Mesothelial cell of epicardium (in vitro differentiated cells): ENCODE measurements at places on chromosomes 16 and 17. TPM values are rescaled to one million over a fixed set of nuclear protein-coding genes. Genes with fewer than 3 reads are reported as not detected.

The PRR15L gene
- total RNA-seq = 3.4 to 3.6 TPM (median 3.4 TPM) in 3 replicates

The MT4 gene
- not detected in 3 replicates for total RNA-seq

The SLFN12 gene
- total RNA-seq = 18.4 to 19.5 TPM (median 18.8 TPM) in 3 replicates

DNA sequence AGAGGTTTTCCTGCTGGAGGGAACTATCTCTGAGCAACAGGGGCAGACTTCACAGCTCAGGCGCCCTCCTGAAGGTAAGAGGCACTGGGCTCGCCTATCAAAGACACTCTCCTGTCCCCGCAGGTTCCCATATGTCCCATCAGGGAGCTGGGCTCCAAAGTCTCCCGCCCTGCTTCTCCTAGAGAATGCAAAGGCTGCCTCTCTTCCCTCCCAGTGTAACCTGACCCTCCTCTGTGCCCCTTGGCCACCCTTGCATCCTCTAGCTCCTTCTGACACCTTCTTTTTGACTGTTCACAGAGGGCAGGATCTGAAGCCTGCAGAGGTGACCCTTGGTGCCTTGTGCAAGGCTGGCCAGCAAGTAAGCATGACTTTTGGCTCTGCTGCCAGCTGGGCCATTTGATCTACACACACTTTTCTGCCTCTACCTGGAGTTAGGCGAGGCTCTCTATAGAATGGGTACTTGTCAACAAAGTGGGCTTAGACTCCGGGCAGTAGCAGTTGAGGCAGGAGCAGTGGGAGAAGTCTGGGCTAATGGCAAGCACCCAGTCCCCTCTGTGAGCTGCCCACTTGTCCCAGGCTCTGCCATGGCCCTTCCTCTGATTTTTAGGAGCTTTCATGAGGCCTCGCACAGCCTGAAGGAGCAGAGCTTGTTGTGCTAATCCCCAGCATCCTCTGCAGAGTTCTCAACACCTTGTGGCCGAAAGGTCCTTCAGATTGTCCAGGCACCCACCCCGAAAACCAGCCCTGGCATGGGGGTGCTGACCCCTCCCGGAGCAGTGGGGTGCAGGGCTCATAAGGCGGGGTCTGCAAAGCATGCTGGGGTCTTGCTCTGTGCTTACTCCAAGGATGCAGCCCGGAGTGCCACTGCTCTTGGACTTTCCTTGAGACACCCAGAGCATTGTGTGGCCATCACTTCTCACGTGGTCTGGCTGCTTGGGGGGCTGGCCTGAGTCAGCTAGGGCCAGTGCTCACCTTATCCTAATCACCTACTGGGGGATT lies 122.9 kb downstream of the METRNL start:
- DNase-seq = no peak

DNA sequence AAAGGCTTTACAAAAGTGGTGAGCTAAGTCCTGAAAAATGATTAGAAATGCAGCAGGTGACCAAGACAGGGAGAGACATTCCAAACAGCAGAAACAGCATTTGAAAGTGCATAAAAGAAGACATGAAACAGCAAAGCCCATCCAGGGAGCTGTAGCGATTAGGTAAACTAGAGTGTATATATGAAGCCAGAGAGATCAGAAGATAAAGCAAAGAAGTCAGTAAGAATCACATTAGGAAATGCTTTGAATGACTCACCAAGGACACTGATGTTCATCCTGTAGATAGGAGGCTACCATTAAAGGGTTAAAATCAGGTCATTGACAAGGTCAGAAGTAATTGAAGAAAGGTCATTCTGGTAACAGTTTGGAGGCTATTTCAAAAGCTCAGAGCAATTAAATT lies 27.6 kb upstream of the VAT1L start:
- DNase-seq = no peak

GRCh38 chr17:49851387-49852291 lies 3.8 kb upstream of the TAC4 start:
- peak; percentile 81 for DNase-seq
